SW480 (cell line): ENCODE measurements at places on chromosomes 3 and 15.

- DNase-seq, result no peak
Observed at GRCh38 chr3:143344516-143345165, 225.1 kb downstream of the CHST2 start.

DNA sequence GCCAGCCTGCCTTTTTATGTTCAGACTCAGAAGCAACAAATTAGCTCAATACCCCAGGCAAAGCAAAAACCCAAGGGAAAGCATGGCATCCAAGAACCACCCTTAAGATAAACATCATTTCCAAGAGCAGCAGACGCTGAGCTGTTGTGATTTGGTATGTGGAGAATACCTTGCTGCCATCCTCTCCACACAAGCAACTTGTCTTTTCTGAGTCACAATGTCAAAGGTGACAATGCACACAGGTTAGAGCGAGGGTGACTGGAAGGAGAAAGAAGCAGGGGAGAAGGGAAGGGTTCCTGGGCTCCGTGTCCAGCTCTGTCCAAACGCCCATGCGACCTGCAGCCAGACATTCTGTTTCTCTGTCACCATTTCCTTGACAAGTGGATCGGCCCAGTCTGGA lies 6.0 kb downstream of the PCSK6 start:
- DNase-seq, result no peak

DNA sequence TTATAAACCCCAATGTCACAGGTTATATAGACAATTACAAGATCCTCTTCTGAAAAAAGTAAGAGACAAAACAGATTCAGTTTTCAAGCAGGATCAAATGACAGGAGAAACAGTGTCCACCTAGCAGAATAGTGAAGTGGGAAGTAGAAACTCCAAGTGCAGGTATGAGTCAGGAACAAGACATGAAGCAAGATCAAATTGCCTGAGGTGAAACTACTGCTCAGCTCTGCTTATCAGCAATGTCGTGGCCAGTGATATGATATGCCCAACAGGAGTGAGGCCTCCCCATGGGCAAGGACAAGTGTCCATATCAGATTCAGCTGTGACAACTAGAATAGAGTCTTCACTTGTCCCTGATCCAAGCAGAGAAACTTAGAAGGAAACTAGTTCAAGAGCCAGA lies 100.0 kb downstream of the ZMAT3 start:
- no peak for DNase-seq

DNA sequence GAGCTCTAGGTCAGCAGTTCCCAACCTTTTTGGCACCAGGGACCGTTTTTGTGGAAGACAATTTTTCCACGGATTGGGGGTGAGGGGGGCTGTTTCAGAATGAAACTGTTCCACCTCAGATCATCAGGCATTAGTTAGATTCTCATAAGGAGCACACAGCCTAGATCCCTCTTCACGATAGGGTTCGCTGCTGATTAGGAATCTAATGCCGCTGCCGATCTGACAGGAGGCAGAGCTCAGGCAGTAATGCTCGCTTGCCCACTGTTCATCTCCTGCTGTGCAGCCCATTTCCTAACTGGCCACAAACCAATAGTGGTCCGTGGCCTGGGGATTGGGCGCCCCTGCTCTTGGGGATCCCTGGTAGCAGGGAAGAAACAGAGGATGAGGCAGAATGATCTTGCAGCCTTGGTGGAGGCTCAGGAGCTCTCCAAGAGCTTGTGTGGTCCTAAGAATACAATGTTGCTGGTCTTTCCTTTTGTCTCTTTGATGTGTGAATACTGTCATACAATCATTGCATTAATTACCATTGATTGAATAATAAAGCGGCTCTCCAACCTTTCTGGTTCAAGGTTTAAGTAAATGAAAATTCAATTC lies 183.2 kb downstream of the FNDC3B start:
- no peak for DNase-seq

GRCh38 chr3:169965562-169966427 lies 812 bp upstream of the SEC62 start:
- DNase-seq, result peak; percentile 52

DNA sequence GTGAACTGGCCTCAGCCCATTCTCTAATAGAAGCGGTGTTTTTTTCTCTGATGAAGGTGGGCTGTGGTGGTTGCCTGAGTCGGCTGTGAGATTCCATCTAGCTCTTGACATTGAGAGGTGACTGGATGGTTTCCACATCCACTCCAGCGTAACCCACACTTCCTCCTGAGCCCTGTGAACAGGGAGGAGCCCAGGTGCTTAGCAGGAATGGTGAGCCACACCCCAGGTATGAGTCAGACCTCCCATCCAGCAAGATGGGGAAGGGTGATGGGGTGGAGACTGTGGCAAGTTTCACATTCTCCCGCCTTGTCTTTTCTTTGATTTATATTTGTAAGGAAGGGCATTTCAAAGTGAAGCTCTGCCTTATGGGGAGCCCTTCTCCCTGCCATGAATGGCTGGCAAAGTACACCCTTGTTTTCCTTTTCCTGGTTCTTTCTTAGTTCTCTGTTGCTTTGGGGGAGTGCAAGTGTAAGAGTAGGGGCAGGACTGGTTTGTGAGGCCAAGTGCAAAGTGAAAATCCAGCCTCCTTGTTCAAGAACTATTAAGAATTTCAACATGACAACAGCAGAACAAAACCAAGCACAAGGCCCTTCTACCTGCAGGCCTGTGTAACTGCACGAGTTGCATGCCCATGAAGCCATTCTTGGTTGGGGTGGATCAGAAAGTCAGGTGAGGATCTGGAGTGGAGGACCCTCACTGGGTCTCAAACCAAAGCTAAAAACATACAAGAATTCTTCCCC lies 4.6 kb upstream of the TPRG1 start:
- DNase-seq, result peak; percentile 94

GRCh38 chr3:58116985-58117384 lies 93.8 kb downstream of the DNASE1L3 start:
- no peak for DNase-seq

- DNase-seq, result peak; percentile 80
Observed at GRCh38 chr3:181700168-181701087, 11.3 kb upstream of the SOX2 start.

DNA sequence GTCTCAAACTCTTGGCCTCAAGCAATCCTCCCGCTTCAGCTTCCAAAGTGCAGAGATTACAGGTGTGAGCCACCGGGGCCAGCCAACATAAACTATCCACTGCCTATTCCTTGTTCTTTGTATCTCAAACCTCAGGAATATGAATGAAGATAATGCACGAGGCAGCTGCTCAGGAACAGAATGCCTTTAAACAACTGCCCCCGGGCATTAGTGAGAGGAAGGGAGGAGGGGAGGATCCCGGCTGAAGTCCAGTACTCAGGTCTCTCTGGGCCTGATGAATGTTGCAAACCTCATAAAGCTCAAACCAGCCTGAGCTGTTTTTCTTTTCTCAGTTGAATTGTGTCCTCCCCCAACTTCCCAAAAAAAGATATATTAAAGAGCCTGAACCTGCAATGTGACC lies 26.9 kb upstream of the MTMR14 start:
- no peak for DNase-seq

GRCh38 chr15:75170711-75171341 lies 30.9 kb upstream of the C15orf39 start:
- no peak for DNase-seq
